ENCODE measurements at places on chromosomes 1 and 21. TPM values are rescaled to one million over a fixed set of nuclear protein-coding genes. Genes with fewer than 3 reads are reported as not detected.
A peak's percentile ranks its signal among the peaks of the same experiment; 100 is the strongest.

GRCh38 chr1:60904099-60904851 lies 178.1 kb upstream of the NFIA start:
- H3K4me3 ChIP-seq, result no peak overlapping the region
- no peak for ATAC-seq
- H3K27me3 ChIP-seq, result no peaks in the 10 kb centered on the region
- H3K27ac ChIP-seq, result peak overlapping the region; percentile 48
- H3K36me3 ChIP-seq, result no peaks in the 10 kb centered on the region

- no peak overlapping the region for H3K4me3 ChIP-seq
- no peaks in the 10 kb centered on the region for H3K36me3 ChIP-seq
- no peak overlapping the region for H3K27ac ChIP-seq
- no peaks in the 10 kb centered on the region for H3K4me1 ChIP-seq
- no peaks in the 10 kb centered on the region for H3K27me3 ChIP-seq
Observed at GRCh38 chr21:28272272-28272992, 720.2 kb downstream of the LTN1 start.

The FAM72A gene
- total RNA-seq, result 1.1 TPM

DNA sequence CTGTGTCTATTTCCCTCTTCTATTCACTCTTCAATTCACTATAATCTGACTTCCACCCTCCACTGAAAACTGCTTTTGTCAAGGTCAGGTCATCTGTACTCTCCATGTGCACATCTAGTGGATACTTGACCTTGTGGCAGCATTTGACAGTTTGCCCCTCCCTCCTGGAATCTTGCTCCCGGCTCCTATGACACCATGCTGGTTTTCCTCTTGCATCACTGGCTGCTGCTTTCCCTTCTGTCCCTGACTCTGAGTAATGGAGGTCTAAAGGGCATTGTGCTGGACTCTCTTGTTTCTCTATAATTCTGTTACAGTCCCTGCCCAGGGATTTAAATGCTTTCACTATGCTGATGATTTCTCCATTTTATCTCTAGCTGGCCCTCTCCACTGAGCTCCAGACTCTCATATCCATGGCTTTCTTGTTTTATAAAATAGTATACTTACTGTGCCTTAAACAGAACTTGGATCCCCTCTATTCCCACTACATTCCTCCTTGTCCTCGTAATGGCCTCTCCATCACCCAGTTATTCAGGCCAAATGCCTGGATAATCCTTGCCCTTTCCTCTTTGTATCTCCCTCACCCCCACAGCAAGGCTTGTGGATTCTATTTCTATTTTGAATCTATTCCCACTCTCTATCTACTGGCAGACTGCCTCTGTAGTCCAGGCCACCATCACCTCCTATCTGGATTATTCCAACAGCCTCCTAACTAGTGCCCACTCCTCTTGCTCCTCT lies 36.8 kb upstream of the PODN start:
- peak; percentile 93 for ATAC-seq
- no peak overlapping the region for H3K4me3 ChIP-seq
- H3K27me3 ChIP-seq, result no peaks in the 10 kb centered on the region
- peaks cover 33% of the 10 kb centered on the region for H3K36me3 ChIP-seq
- no peaks in the 10 kb centered on the region for H3K4me1 ChIP-seq

DNA sequence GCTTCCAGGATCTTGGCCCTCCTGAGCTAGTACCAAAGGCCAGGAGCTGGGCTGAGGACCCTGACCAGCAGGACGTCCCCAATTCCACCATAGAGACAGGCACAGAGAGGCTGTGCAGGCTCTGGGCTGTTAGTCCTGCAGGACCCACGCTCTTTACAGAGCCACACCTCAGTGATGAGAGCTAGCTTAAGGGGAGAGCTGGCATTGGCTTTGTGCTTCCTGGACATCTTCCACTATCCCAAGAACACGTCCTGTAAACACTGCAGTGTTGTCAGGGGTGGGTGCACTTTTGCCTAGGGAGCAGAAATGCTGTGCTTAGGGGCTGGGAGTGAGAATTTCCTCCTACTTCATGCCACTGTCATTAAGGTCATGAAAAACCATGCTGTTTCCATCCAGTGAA lies 91.7 kb upstream of the EDN2 start:
- H3K36me3 ChIP-seq, result no peaks in the 10 kb centered on the region
- ATAC-seq, result no peak
- no peaks in the 10 kb centered on the region for H3K27me3 ChIP-seq
- H3K4me3 ChIP-seq, result no peak overlapping the region
